ENCODE measurements at places on chromosomes 13 and 19.

GRCh38 chr13:90995614-90996013 lies 351.9 kb upstream of the MIR17HG start:
- DNase-seq = no peak

DNA sequence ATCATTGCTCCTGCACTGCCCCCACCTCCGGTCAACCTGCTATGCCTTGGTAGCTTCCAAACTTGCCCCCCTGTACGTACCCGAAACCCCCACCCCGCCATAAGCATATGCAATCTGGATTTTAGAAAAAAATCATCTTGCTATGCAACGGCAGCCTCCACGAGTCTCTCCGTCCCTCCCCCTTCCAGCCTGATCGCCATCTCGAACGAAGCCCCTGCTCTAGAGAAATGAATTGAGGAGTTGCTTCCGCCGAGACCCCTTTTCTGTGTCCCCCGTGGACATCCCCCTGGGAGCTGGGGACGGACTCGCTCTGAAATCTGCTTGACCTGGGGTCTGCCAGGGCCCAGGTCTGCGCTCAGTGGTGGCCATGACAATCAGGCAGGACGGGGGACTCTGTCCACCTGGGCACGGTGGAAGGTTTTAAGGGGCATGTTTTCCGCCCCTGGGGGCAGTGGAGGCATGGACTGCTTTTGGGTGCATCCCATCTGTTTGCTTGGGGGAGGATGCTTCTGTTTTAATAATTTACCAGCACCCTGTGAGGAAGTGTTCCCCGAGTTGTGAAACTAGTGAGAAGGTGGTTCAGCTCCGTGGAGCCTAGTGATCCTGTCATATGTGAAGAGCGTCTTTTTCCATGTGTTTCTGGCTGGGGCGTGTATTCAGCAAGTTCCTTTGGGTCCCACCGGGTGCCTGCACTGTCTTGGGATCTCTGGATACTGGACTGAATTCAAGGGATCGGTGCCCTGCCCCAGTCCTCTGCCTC lies 1.0 kb downstream of the KDM4B start:
- no peak for DNase-seq

GRCh38 chr19:55340784-55341147 lies 1.1 kb downstream of the KMT5C start:
- peak; percentile 39 for DNase-seq

- DNase-seq = peak; percentile 60
These were observed 371.9 kb downstream of the KCNRG start for GRCh38 chr13:50387051-50387581.

- DNase-seq = no peak
These were observed 43.7 kb downstream of the TMEM255B start for GRCh38 chr13:113802761-113803160.

DNA sequence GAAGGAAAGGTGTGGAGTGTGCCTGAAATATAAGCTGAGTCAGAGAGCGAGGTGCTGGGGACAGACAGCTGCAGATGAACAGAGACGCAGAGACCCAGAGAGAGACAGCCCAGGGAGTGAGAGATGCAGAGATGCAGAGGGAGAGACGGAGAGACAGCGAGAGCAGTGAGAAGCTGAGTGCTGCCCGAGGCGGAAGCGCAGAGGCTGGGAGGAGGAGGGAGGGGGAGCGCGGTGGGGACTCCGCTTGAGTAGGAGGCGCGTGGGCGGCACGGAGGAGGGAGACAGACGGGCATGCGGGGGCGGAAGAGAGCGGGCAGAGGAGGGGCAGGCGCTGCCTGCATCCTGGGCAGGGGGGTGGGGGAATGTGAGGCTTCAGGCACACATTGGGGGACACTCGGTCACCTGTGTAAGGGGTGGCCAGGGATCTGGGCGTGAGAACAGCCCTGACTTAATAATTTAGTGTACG lies 25.7 kb downstream of the SLC8A2 start:
- peak; percentile 68 for DNase-seq

GRCh38 chr19:43286096-43286495 lies 16.8 kb upstream of the PSG9 start:
- DNase-seq = no peak

- DNase-seq = no peak
These were observed 13.1 kb upstream of the TMEM161A start for GRCh38 chr19:19151418-19151817.

GRCh38 chr13:39345982-39346381 lies 257.0 kb downstream of the LHFPL6 start:
- no peak for DNase-seq

DNA sequence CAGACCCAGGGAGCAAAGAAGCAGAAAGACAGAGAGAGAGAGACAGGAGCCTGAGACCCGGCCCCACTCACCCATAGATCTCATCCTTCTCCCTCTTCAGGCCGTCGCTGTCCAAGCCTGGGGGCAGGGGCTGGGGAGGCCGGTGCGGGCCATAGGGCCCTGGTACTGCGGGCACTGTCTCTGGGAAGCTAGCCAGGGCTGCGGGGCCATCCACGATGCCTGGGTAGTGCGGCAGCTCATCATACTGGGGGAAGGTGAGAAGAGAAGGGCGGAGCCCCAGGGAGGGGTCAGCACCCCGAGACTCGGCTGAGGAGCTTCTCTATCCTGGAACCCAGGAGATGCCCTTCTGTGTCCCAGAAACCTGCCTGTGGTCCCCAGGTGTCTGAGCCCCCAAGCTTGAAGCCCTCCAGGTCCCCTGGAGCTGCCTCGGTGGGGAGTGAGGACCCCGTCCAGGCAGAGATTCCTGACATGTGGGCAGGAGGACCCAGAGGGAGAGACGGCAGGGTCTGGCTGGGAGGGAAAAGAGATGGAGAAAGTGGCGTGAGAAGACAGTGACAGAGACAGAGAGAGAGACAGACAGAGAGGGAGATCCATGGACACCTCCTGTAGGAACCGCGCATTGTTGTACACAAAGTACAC lies 2.1 kb downstream of the MEIS3 start:
- no peak for DNase-seq

DNA sequence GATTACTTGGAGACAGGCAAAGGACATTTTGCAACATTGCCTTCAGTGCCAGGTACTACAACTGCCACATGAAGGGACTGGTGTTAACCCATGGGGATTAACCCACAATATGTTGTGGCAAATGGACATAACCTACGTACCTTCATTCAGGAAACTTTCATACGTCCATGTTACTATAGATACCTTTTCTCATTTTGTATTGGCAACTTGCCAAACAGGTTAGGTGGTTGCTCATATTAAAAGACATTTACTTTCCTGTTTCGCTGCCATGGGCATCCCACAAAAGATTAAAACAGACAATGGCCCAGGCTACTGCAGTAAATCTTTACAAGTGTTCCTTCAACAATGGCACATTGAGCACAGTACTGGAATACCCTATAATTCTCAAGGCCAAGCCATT lies 925.3 kb downstream of the SLITRK6 start:
- DNase-seq = no peak

DNA sequence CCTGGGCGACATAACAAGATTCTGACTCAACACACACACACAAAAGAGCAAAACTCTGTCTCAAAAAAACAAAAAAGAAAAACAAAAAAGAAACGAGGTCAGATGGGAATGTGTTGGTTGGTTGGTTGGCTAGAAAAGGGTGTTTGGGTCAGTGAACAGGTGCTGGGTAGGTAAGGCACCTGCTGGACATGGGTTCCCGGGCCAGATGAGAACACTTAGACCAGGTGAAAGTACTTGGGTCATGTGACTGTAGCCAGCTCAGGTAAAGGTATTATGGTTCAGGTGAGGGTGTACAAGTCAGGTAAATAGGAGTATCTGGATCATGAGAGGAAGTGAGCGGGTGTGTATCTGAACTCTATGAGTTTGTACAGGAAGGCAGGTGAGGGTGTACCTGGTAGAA lies 14.5 kb upstream of the ZNF414 start:
- DNase-seq = no peak

- no peak for DNase-seq
These were observed 16.3 kb downstream of the ZNF160 start for GRCh38 chr19:53086949-53087348.

GRCh38 chr19:46111376-46111775 lies 13.1 kb downstream of the IGFL3 start:
- DNase-seq = no peak

- no peak for DNase-seq
These were observed 4.4 kb downstream of the FOXO1 start for GRCh38 chr13:40661875-40662665.

DNA sequence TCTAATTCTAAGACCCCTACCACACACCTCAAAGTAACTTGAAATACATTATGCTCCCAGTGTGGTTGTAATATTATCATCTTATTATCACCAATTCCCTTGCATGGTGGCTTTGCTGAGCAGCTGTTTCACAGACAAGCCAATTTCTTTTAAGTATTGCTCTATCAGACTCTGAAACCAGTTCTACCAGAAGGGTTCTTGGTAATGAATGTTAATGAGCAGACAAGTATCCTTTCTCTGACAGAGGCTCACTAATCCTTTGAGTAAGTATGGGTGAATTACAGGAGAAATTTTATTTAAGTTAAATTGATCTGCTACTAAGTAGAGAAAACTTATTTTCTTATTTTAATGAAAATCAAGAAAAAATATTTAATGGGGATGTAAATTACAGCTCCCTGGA lies 326.0 kb downstream of the GPC6 start:
- DNase-seq = no peak

- DNase-seq = peak; percentile 71
These were observed 61.2 kb upstream of the WDFY2 start for GRCh38 chr13:51523082-51523518.

GRCh38 chr13:109682534-109683244 lies 103.7 kb downstream of the IRS2 start:
- DNase-seq = no peak

- DNase-seq = no peak
These were observed 953 bp downstream of the KCNN4 start for GRCh38 chr19:43779820-43780219.

- no peak for DNase-seq
These were observed 99.3 kb downstream of the DHRS12 start for GRCh38 chr13:51704399-51705313.

- DNase-seq = no peak
These were observed 213.7 kb downstream of the TEX29 start for GRCh38 chr13:111533900-111534683.

DNA sequence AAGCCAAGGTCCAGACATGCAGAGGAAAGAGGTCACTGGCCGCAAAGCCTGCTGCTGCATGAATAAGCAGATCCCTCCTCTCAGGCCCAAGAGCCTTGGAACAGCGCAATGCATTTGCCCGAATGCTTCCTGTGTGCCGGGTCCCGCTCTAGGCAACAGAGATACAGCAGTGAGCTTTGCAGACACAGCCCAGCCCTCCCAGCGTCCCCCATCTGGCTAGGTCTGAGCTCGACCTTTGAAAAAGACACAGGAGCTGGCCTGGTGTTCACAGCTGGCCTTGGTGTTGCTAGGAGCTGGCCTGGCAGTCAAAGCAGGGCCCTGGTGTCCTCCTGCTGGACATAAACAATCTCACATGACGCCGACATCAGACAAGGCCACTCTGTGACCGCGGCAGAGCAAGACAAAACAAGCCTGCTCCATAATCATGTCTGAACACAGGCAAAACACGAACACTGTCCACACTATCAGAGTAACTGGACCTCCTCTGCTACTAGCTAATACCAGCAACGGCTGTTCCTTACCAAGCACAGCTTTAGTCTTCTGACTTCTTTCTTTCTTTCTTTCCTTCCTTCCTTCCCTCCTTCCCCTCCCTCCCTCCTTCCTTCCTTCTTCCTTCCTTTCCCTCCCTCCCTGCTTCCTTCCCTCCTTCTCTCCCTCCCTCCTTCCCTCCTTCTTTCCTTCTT lies 5.7 kb upstream of the PEX11G start:
- no peak for DNase-seq
